ENCODE measurements at places on chromosomes 7 and 10.
A peak's percentile ranks its signal among the peaks of the same experiment; 100 is the strongest.

- peak; percentile 58 for DNase-seq
These were observed 32.8 kb downstream of the CCNY start for GRCh38 chr10:35369049-35369611.

- DNase-seq, result peak; percentile 49
These were observed 61.5 kb upstream of the ELMO1 start for GRCh38 chr7:37510043-37510634.

- no peak for DNase-seq
These were observed 128.8 kb downstream of the CALN1 start for GRCh38 chr7:72283309-72283708.

- no peak for DNase-seq
These were observed 285.4 kb downstream of the ACTR3B start for GRCh38 chr7:153044981-153045380.

DNA sequence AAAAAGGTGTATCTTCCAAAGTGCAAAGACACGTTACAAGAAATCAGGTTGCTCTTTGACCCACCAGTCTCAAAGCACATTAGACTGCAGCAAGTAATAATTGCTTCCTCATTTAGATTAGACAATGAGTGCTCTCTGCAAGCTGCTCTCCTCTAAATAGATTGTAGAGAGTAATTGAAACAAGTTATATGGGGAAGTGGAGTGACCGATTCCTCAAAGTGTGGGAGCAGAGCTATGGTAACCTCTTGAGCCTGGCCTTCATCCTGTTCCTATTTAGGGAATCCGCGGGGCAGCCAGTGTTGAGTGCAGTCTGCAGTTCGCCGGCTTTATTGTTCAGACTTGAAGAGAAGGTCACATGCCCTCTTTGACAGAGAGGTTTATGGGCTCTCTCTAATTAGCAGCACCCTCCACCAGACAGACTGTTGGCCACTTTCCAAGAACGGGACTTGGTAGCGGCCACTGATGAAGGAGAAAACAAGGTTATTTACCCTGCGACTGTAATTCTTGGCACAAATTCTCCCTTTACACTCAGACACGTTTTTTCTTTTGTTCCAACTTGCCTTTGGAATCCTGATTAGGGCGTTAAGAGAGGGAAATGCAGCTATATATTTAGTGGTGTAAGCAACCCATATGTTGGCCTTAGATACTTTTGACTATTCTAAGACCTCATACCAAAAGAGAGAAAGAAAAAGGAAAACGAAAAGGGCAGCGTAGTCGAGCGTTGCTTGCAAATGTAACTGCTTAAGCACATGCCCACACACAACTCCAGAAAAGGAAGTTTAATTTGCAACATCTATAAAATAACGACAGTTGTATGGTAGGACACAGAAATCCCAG lies 107.5 kb downstream of the REEP3 start:
- DNase-seq, result peak; percentile 90

DNA sequence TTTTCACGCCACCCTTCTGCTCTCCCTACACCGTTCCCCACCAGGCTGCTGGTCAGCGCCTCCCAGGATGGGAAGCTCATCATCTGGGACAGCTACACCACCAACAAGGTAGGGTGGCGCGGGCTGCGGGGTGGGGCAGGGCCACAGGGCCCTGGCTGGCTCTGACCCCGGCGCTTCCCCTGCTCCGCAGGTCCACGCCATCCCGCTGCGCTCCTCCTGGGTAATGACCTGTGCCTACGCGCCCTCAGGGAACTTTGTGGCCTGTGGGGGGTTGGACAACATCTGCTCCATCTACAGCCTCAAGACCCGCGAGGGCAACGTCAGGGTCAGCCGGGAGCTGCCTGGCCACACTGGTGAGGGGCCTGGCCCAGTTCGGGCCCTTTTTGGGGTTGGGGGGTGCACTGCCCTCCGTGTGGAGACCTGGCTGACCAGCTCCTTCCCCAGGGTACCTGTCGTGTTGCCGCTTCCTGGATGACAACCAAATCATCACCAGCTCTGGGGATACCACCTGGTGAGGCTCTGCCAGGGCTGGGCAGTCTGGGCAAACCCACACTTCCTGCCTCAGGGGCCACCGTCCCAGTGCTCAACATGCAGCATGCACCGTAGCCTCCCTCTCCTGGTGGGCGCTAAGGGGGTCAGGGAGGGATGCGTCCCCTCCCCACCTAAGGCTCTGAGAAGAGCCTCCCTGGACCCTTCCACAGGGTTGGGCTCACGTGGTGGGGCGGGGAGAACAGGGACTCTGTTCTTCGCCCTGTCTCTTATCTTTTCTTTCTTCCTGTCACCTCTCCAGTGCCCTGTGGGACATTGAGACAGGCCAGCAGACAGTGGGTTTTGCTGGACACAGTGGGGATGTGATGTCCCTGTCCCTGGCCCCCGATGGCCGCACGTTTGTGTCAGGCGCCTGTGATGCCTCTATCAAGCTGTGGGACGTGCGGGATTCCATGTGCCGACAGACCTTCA lies 4.0 kb downstream of the GNB2 start:
- no peak for DNase-seq

DNA sequence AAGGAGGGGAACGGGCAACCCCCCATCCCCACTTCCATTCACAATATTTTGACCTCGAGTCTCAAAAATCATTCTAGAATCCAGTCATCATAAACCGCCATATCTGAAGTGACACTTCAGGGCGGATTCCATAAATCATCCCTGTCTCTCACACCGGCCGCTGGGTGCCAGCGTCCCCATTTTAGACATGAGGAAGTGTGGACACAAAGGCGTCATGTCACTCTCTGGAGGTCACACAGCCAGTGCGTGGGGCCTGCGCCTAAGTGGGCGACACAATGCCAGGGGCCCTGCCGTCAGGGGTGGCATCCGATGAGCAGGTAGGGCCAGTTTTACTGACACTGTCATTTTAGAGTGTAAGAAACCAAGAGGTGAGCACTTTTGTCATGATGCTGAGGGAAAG lies 19.5 kb downstream of the KCNH2 start:
- no peak for DNase-seq

- no peak for DNase-seq
These were observed 8.8 kb downstream of the PARP12 start for GRCh38 chr7:140053812-140054539.

- DNase-seq, result no peak
These were observed 186.7 kb upstream of the ANK3 start for GRCh38 chr10:60576130-60577069.

DNA sequence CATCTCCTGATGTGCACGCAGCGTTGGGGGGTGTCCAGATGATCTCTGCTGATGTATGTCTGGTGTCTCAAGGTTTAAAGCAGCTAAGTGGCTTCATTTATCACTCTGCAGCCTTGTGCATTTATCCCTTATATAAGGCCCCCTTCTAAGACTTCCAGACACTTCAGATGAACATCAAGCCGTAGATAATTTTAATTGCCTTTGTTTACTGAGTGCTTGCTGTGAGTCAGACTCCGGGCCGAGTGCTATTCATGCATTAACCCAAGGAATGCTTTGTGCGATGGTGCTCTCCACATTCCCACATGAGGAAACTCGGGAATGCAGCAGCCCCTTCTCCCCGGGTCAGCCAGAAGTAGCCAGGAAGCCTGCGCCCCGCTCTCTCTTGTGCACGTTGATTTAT lies 328.6 kb upstream of the COBL start:
- no peak for DNase-seq

DNA sequence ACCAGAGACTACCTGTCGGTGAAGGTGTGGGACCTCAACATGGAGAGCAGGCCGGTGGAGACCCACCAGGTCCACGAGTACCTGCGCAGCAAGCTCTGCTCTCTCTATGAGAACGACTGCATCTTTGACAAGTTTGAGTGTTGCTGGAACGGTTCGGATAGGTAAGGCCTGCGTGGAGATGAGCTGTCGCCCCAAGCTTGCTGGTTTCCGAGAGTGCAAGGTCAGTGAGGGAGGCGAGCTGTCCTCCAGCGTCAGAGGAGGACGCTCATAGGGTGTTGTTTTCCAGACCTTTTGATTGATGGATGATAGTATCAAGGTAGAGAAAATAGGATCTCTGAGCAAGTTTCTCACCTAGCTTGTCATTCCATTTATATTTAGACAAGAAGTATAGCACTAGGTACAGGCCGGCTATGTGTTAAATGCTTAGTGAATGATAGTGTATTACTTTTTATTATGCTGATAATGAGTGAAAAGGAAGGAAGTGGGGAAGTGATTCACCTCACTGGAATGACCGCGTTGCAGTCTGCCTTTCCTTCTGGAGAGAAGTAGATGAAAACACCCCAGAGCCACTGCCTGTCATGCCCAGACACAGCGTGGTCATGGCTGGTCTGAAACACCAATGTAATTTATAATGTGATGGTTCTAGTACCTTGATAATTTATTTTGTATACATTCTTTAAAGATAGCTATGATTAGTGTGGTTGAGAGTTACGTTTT lies 33.9 kb downstream of the BNIP3 start:
- DNase-seq, result no peak

- no peak for DNase-seq
These were observed 7.2 kb downstream of the DBNL start for GRCh38 chr7:44051611-44052220.

- DNase-seq, result no peak
These were observed 22.3 kb upstream of the PITRM1 start for GRCh38 chr10:3194871-3195270.

GRCh38 chr10:3807928-3808496 lies 23.0 kb upstream of the KLF6 start:
- DNase-seq, result no peak

DNA sequence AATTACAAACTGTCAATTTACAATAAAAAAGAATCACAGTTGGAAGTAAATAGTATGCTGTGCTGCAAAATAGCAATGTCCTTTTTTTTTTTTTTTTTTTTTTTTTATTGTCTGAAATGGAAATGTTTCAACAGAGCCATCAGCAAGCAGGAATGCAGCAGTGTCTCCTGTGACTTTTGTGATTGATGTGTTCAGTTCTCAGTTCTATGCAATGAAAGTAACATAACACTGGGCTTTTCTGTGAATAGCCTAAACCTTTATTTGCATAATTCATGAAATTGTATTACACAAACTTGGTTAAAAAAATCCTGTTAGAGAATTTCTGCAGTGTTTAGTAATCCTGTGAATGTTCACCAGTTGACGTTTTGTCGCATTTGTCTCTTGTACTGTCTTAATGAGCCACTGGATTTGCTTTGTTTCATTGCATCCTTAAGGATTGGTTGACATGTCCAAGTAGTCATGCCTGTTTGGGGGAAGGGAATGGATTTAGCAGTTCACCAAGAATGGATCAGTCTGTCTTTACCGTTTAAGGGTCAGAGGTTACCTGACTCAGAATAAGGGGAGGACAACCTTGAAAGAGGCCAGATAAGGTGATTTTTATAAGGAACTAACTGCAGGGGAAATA lies 192.7 kb downstream of the MLLT10 start:
- no peak for DNase-seq

DNA sequence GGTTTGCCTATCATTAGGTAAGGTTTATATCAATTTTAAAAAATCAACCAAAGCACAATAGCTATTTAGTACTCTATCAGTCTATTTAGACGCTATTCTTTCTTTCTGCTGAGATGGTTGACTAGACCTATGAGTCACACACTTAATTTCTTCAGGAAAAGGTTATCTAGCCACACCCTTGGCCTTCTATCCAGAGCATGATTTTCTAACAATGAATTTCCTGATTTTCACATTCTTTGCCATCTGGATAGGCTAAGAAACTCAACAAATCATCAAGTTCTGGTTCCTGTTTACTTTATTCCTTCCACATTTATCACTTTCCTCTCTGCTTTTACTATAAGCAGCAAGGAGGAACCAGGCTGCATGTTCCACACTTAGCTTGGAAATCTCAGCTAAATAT lies 8.1 kb downstream of the PRPS1L1 start:
- DNase-seq, result peak; percentile 58

DNA sequence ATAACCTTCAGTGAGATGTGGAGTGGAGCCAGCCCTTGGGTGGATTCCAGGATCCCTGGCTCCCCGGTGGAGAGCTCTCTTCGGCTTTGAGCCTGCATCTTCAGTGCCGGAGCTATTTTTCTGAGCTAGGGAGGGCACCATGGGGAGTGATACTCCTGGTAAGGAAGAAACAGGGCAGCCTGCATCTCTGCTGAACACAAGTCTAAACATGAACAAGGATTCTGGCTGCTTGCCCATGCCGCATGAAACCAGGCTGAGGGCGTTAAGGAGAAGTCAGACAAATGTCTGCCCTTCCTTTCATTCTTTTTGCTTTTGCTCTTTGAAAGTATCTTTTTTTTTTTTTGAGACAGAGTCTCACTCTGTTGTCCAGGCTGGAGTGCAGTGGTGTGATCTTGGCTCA lies 60.4 kb downstream of the EVX1 start:
- DNase-seq, result no peak

DNA sequence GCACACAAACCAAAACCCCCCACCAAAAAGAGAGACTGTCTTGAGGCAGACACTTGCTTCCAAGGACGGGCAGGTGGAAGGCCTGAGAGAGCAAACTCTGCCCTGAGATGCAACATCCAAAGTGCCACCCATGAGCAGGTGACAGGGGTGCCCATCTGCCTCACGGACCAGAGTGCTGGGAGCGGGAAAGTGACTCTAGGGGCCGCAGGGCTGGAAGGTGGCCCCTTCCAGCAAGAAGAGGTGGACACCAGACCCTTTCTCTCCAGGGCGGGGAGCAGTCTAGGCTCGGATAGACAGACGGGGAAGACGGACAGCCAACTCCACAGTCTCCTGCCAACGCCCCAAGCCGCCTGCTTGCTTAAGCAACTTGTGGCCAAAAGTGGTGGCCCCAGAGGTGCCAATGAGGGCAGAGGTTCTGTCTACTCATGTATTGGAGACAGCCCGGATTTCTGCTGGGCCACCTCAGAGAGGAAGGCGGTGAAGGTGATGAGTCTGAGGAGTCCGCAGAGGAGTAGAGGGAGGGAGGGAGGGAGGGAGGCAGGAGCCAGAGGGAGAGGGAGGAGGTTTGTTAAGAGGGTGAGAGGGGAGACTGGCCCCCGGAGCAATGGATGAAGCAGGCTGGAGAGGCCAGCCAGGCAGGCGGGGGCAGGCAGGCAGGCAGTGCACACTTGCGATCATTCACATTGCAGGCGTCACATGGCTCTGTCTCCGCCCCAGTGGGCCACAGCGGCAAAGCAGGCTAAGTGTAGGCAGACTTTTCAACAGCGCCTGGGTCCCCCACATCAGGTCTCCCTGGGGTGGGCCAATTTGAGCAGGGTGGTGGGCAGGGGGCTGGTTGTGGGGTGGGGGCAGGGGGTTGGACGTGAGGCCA lies 65.6 kb downstream of the SLC29A4 start:
- no peak for DNase-seq

GRCh38 chr10:91010952-91011351 lies 90.1 kb upstream of the ANKRD1 start:
- no peak for DNase-seq

GRCh38 chr10:21518149-21518640 lies 7.3 kb downstream of the SKIDA1 start:
- peak; percentile 19 for DNase-seq

DNA sequence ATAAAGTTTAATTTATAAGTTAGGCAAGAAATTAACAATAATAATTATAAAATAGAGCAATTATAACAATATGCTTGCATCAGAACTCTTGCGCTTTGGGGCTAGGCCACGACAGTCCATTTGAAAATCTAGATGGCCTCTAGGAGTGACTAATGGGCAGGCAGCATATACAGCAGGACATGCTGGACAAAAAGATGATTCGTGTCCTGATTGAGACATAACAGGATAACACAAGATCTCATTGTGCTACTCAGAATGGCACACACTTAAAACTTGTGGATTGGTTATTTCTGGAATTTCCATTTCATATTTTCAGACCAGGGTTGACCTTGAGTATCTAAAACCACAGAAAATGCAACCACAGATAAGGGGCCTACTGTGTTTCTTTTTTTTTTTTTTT lies 27.5 kb downstream of the CTNNA3 start:
- peak; percentile 64 for DNase-seq
